ENCODE measurements at places on chromosomes 4 and X.

- no peak for DNase-seq
Observed at GRCh38 chrX:262381-262909, 18.7 kb upstream of the PLCXD1 start.

GRCh38 chrX:4379071-4379470, 665.6 kb upstream of the PRKX start:
- DNase-seq, result no peak

GRCh38 chr4:81195475-81195874, 19.5 kb downstream of the PRKG2 start:
- no peak for DNase-seq

DNA sequence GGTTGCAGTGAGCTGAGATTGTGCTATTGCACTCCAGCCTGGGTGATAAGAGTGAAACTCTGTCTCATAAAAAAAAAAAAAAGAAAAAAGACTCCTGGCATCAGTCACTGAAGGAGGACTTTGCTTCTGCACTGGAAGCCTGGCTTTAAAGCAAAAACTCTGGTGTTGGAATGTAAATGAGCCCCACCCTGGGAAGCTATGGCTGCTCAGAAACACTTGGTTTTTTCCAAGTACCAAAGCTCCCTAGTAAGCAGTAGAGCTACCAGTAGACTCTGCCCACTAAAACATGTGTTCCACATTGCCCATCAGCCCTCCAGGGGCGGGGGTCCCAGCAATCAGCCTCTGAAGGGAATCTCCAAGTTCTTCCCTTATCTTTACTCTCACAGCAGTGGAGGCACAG, 154.4 kb downstream of the SHROOM3 start:
- no peak for DNase-seq

DNA sequence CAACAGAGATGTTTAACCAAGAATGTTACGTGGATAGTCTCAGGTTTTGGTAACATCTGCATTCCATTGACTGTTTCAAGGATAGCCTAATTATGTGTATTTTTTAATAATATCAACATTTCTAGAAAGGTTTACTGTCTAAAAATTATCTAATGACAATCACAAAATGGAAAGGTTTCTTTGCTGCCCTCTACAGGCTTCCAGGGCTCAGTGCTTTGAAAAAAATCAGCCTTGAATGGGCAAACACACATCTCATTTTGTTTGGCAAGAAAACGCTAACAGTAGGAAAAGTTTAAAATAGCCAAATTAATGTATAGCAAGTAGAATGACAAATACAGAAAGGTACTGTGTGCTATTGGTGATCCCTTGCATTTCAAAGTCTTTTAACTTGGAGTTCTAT, 223.4 kb upstream of the PRPS2 start:
- no peak for DNase-seq

DNA sequence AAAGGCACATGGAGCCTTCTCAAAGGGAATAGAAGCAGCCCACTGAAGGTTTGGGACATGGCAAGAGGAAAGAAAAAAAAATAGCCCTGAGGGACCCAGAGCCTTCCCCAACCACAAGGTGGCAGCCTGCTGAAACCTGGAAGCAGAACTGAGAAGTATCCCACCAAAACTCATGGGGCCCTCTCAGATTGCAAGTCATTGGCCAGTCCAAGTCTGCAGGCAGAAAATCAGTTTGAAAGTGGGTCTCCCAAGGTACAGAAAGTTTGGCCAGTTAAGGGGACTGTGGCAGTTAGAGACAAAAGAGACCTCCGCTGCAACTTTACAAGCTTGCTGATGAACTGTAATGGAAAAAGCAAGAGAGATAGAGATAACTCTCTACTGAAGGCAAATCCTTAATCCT, 155.8 kb downstream of the ANTXR2 start:
- no peak for DNase-seq

DNA sequence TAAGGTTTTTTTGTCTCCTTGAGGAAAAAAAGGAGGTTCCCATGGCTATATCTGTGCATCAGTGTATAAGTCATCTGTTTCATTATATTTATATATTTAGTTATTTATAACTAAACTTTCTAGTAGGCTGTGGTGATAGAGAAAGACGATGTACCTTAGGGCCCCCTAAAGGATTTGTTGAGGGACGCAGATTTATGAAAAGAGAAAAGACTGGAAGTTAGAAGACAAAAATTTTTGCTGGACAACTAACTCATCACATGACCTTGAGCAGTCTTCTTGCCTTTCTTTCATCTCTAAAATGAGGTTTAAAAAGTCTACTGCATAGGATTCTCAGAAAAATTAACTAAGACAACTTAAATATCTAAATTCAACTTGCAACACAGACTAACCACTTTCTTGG, 6.1 kb downstream of the GASK1B start:
- no peak for DNase-seq

GRCh38 chr4:105022811-105023667, 123.6 kb upstream of the TET2 start:
- DNase-seq, result no peak

DNA sequence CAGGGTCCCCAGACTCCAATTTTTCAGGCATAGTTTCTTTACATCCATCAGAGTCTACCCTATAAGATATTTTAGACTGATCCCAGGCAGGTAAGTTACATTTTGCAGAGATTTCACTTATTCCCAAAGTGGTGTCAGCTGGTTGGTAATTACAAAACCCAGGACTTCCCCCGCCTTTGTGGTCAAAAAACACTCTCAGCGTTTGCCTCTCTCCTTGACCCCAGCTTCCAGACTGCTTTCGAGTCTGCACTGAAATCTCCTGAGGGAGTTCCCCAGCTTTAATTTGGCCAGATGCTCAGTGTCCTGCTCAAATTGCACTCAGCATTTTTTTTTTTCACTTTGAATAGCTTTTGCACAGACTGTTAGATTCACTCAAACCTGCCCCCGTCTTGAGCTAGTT, 11.2 kb upstream of the AMOT start:
- DNase-seq, result no peak

- no peak for DNase-seq
Observed at GRCh38 chrX:110173192-110174175, 144.4 kb downstream of the AMMECR1 start.

DNA sequence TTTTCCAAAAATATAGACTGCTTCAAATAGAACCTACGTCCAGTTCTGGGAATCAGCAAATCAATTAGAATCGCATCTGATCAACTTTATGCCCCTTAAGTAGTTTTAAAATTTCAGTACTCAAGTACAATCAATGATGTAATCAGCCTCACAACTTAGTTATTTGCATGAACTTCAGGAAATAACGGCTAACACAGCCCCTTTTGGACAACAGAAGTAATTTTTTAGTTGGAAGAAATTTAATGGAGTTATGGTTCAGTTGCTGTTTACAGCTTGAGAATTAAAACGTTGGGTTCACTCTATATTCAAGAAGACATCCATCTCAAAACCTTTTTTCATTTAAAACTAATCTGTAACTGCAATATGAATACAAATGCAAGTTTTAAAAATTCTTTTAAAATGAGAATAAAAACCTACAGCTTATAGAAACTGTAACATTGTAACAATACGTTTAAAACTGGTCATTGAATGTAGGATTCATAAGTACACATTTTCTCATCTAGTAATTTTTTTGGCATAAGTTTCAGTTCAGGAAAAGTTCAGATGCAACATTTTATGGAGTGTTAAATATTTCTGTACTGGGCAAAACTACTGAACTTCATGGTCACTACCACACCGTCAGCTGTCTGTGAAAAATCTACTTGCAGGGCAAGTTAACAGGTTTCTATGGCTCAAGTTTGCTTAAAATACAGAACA, 956 bp downstream of the TAPT1 start:
- DNase-seq, result no peak

- DNase-seq, result no peak
Observed at GRCh38 chr4:54230484-54231418, 1.7 kb downstream of the PDGFRA start.

GRCh38 chr4:7852568-7853185, 87.0 kb downstream of the AFAP1 start:
- DNase-seq, result no peak

GRCh38 chr4:2791518-2792395, 1.1 kb upstream of the SH3BP2 start:
- no peak for DNase-seq

GRCh38 chrX:115952417-115953092, 218.0 kb upstream of the AGTR2 start:
- DNase-seq, result no peak

- no peak for DNase-seq
Observed at GRCh38 chrX:101260435-101260834, 30.7 kb downstream of the TAF7L start.

GRCh38 chr4:47451657-47452056, 11.8 kb downstream of the COMMD8 start:
- DNase-seq, result no peak

DNA sequence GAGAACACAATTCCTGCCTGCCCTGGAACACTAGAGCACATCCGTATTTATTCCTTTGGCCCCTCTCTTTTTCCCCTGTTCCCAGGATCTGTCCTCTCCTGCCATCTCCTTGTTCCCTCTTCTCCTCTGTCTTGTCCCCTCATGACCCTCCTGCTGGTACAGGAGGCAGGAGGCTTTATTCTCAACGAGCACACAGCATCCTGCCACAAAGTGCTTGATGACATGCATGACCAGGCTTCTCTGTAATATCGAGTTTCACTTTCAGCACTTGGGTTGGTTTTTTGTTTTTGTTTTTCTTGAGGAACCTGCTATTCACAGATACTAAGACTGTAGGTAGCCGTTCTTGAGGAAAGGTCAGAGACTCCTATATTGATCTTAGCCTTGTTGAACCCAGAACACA, 35.3 kb downstream of the NALF2 start:
- no peak for DNase-seq

GRCh38 chr4:83083925-83084475, 30.5 kb downstream of the PLAC8 start:
- DNase-seq, result no peak

DNA sequence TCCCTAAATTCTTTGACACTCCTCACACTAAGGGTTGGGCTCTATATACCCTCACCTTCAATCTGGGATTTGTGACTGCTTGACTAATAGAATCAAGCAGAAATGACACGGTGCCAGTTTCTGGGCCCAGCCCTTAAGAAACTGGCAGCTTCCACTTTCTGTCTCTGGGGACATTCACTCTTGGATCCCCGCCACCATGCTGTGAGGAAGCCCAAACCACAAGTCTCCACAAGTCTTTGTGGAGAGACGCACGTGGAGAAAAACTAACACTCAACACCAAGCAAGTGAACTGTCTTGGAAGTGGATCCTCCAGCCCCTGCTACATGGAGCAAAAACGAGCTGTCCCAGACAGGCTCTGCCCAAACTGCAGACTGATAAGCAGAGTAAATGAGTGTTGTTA, 1.1 kb upstream of the EDNRA start:
- DNase-seq, result no peak

DNA sequence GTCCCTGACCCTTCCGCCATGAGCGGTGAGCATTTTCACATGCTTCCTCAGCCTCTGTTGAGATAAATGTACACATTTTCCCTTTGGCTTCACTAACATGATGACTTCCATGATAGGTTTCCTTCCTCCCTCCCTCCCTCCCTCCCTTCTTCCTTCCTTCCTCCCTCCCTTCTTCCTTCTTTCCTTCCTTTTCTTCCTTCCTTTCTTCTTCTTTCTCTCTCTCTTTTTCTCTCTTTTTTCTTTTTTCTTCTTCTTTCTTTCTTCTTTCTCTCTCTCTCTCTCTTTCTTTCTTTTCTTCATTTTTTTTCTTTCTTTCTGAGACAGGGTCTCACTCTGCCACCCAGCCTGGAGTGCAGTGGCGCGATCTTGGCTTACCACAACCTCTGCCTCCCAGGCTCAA, 8.9 kb downstream of the HGFAC start:
- DNase-seq, result no peak

DNA sequence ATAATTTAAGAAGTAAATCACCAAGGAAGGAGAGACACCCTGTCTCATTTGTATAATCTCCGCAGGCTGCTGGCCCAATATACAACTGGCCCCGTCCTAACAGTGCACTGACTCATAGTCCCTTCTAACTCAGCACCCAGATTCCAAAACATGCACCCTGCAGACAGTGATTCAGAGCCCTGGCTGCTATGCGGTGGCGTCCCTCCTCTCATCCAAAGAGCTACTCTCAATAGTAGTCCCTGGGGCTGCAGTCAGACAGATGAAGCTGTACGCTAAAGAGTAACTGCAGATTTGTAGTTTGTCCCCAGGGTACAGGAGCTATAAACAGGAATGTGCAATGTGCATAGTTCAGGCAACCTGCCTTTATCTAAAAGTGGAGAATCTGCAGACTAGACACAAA, 23.0 kb downstream of the GABRA3 start:
- DNase-seq, result no peak

- DNase-seq, result no peak
Observed at GRCh38 chr4:15343581-15343980, 84.3 kb upstream of the C1QTNF7 start.

- DNase-seq, result no peak
Observed at GRCh38 chr4:24778464-24779225, 16.7 kb upstream of the SOD3 start.

DNA sequence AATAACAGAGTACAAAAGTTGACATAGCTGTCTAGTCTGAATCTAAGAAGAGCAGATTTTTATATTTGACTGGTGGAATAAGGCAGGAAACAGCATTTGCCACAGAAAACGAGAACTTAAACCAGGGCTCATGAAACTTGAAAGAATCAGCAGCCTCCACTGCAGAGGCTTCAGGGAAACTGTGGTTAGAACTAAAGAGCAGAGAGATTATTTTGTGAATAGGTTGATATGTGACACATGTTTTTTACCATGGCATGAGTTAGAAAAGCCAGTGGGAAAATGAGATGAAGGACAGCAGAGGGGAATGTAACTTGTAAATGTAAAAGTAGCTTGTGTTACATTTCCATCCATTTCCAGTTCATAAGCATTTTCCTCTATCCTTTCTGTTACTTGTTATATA, 63.7 kb upstream of the CAMK2D start:
- DNase-seq, result no peak

DNA sequence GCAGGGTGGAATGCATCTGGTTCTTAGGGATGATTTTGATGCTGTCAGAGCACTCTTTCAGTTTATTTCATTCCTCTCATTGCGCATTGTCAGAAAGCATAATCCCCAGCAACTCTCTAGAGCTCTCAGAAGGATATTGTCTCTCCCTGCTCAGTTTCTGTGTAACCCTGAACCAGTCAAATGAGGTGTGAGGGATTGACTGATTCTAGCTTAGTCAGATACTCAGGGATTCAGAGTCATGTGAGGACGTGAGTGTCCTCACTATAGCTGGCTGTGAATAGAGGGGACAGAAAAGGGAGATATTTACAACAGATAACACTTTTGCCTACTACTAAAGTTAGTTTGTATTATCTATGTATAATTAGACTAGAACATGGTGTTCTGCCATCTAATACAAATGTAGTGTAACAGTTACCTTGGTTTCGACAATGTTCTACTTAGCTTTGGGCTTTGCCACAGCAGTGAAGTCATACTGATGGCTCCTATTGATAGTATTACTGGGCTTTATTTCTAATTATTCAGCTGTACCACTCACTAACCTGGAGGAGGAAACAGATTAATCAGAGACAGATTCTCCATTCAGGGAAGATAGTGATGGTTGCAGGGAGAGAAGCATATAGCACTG, 19.5 kb downstream of the AP1AR start:
- DNase-seq, result no peak

GRCh38 chrX:154727871-154728270, 23.0 kb downstream of the GAB3 start:
- DNase-seq, result no peak

Data from NCI-H2029 treated with DMSO at 0.1 percent for 48 hours (cell line).